ENCODE measurements at places on chromosomes 5 and 9.

DNA sequence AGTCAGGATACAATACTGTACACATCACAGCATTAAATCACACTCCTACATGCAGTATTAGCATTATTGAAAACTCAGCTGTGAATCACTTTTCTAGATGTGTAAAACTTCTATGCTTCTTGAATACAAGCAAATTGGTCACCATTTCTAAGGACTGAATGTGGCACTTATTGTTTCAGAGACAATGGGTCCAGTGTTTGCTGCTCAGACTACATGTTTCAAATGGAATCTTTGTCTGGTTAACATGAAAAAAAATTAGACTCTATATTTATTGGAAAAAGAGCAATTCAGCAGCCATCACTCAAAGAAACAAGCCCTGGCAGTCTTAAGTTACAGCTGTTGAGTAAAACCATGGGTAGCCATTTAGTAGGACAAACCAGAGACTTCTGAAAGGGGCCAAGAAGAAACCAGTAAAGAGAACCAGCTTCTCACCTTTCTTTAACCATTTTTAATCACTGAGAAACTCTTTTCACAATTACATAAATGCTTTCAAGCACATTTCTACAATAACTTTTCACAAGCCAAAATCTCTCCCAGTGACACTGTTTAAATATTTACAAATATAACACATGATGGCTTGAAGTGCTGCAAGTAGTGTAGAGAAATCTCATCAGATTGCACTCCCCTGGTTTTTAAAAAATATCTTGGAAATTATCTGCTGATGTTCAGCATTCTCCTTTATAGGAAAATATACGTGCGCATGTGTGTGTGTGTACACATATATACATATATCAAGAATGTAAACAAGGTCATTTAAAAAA lies 35.2 kb downstream of the OR2K2 start:
- no peak for DNase-seq

DNA sequence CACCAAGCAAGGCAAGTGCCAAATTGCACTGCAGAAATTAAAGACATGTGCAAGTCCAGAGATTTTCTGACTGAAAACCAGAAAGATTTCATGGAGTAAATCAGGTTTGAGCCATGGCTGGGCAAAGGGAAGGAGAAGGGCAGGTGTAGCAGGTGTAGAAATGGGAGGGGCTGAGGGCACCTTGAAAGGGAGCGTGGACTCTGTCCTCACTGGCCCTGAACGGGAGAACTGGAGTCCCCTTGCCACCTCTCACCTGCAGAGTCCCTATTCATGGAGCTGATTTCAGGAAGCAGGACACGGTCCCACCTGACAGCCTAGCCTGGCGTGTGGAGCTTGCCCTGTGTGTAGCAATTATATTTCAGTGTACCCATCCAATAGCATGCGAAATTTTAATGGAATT lies 46.3 kb downstream of the UBE2QL1 start:
- DNase-seq = no peak

DNA sequence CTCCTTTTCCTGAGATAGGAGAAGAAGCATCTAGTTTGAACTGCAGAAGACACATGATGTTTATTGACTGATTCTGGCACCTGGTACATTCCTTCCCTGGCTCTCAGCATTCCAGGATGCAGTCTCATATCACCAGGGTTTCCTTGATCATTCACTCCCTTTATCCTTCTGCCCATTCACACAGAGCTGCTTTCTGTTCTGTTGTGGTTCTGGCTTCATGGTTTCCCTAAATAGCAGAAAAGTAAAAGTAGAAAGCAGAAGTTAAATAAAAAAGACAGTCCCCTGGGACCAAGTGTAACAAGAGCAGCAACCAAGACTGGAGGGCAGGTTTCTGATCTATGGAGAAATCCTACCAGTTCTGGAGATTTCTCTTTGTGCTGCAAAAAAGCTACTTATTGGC lies 3.2 kb downstream of the IFNA8 start:
- no peak for DNase-seq

DNA sequence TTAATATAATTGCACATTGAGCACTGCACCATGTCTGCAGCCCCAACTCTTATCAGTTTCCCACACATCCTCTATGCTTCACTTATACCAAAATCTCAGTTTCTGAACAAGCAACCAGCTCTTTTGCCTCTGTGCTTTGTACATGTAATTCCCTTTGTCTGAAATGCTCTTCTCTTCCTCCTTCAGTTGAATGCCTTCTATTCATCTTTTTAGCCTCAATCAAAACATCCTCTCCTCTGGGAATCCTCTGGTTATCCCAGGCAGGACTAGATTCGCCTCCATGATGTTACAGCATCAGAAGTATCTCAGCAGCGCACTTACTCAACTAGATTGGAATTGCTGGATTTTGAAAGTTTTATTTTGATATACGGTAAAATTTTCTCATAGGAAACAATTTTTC lies 143.3 kb downstream of the GAS1 start:
- DNase-seq = no peak

DNA sequence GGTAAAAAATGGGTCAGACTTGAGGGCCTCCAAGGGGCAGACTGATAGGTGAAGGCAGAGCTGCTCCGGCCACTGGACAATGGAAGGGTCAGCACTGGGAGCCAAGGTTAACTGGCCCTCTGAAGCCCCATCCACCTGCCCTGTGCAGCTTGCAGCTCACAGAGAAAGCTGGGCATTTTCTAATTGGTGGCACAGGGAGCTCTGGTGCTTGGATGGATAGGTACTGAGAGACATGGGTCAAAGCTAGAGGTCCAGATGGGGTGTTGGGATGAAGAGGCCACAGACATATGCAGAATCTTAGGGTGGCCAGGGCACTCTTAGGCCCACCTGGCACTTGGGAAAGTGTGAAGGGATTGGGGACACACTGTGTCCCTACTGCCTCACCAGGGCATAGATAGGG lies 29.5 kb upstream of the SARDH start:
- no peak for DNase-seq

DNA sequence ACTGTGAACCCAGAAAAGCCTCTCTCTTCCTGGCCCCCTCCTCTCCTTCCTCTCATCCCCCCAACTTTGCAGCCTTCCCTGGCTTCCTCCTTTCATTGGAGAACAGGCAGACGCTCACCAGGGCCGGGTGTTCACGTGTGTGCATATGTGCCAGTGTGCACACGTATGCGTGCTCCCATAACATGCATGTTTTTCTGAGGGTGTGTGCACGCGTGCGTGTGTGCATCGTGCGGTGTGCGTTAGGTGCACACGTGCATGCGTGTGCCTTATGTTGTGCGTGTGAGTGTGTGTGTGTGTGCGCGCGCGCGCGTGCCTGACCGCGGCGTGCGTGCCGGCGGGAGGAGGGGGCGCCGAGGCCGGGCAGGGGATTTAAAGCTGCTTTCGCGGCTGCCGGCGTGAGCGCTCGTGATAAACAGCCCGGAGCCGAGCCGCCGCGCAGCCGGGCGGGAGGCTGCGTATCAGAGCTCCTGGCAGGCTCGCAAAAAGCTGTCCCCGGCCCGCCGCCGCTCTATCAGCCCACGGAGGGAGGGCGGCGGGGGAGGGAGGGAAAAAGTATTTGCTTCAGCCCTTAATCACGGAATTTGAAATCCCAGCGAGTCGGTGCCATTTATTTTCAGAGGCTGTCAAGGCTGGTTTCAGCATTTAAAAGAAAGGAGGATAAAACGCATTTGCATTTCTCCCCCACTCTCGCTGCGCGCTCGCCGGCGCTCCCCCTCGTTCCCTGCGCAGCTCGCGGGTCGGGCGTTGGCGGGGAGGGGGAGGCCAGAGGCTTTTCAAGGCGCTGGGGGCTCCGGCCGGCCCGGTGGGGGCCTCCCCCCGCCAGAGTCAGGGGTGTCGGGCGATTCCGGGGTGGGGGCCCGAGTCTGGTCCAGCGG lies 183.9 kb downstream of the C9orf50 start:
- DNase-seq = no peak

GRCh38 chr5:91151947-91152346 lies 231.2 kb downstream of the ARRDC3 start:
- no peak for DNase-seq

GRCh38 chr5:110625376-110625999 lies 101.0 kb downstream of the TMEM232 start:
- DNase-seq = no peak

GRCh38 chr5:174045470-174046025 lies at the start of gene NSG2:
Gene NSG2, plus strand, starts transcription at chr5:174045706. Its CDS starts 1,050 bp downstream, at chr5:174046756.
- no peak for DNase-seq

DNA sequence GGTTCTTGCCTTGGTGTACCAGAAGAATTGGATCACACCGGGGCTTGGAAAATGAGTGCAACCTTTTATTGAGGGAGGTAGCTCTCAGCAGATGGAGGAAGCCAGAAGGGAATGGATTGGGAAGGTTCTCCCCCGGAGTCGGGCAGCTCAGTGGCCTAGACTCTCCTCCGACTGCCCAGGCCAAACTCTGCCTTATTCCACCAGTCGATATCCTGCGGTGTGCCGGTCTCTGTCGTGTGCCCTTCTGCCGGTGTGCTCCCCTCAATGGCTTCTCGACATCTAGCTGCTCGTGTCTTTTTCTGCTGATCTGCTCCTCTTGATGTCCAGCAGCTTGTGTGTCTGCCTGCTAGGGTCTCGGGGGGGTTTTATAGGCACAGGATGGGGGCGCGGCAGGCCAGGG lies 87.4 kb upstream of the CCL21 start:
- no peak for DNase-seq

- DNase-seq = no peak
These were observed 333.8 kb downstream of the DMRT2 start for GRCh38 chr9:1383899-1384455.

DNA sequence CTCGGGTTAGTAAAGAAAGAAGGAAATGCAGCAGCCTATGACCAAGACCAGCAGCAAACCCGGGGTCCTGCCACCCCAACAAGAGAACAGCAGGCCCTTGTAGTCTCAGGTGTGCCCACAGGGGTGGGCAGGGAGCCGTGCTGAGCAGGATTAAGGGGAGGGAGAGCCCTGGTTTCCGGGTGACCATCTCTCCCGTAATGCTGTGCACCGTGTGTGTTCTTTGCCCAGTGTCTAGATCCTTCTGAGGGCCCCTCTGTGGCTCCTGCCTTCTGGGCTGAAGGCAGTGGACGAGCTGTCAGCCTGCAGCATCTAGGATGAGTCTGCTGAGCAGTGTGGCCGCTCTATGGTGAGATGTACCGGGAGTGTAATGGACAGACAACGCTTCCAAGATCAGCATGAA lies 12.7 kb upstream of the PLEKHG4B start:
- DNase-seq = no peak

DNA sequence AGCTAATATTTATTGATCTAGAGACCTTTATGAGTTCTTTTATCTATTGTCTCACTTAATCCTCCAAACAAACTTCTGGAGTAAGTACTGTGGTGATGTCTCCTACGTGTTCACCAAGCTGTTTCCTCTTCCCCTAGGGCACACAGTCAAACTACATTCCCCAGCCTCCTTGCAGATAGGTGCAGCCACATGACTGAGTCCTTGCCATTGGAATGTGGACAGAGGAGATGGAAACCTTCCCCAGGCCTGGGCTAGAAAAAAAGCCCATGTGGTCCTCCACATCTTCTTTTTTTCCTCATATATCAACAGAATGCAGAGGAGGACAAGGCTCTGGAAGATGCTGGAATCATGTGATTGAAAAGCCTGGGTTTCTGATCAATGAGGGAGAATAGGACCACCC lies 88.0 kb downstream of the ANKRD55 start:
- DNase-seq = no peak

DNA sequence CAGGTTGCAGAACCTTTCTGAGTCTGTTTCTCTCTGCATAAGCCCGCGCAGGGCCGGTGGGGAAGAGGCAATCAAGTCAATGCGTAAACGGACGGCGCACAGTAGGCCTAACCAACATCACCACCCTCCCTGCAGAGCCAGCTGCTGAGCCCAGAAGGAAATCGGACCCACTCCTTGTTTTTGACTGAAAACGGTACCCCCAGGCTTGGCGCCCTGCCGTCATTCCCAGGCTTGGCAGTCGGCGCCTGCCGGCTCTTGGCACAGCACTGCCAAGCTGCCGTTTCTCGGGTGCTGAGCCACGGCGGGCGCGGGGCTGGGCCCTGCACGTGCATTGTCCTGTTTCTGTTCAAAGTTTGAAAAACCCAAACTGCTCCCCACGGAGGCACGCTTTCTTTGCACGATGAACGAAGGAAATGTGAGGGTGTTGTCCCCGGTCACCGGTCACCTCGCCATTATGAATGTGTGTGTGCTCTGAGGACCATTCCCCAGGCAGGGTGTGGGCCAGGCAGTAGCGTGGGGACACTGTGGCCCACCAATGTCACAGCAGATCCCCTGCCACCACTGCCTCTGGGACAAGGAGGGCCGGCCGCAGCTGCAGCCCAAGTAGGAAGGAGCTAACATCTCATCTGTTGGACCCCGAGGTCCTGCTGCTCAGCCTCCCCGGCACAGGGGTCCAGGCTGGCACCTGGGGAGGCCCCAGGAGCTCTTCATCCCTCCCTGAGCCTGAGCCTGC lies 20.1 kb downstream of the FIBCD1 start:
- DNase-seq = no peak

Data from stimulated activated CD8-positive, alpha-beta memory T cell treated with anti-CD3 and anti-CD28 coated beads, Interleukin-12 subunit alpha, Interleukin-12 subunit beta, amount 100 ng/mL, for 4 hours (primary cell).